ENCODE measurements at places on chromosomes 3 and 15.

- no peak for DNase-seq
Measured at GRCh38 chr15:40290918-40291574, 8.2 kb upstream of the ANKRD63 start.

- DNase-seq = no peak
Measured at GRCh38 chr3:66073464-66074141, 34.9 kb upstream of the MAGI1 start.

DNA sequence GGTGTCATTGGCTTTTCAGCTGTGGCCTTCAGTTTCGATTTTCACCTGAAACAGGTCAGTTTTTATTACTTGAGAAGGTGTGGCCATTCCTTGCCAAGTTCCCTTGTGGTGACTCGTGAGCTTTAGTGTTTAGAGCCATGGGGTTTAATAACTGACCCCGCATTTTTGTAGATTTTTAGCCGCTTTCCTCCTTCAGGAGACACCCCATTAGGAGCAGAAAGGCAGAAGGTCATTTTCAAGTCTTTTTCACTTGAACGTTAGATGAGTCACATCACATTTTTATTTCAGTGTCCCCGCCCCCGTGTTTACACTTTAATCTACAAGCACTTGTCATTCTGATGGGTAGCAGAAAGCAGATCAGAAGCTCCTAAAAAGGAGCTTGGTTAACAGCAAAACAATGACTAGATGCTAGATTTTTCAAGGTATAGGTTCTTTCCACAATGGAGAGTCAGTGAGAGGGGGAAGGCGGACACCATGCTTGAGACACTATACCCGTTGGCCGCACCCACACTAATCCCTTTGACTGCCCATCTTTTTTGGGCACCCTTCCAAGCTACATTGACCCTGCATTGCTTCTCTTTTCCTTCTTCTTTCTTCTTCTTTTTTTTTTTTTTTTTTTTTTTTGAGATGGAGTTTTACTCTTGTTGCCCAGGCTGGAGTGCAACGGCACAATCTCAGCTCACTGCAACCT is 132.7 kb downstream of the GHSR start:
- DNase-seq = no peak

DNA sequence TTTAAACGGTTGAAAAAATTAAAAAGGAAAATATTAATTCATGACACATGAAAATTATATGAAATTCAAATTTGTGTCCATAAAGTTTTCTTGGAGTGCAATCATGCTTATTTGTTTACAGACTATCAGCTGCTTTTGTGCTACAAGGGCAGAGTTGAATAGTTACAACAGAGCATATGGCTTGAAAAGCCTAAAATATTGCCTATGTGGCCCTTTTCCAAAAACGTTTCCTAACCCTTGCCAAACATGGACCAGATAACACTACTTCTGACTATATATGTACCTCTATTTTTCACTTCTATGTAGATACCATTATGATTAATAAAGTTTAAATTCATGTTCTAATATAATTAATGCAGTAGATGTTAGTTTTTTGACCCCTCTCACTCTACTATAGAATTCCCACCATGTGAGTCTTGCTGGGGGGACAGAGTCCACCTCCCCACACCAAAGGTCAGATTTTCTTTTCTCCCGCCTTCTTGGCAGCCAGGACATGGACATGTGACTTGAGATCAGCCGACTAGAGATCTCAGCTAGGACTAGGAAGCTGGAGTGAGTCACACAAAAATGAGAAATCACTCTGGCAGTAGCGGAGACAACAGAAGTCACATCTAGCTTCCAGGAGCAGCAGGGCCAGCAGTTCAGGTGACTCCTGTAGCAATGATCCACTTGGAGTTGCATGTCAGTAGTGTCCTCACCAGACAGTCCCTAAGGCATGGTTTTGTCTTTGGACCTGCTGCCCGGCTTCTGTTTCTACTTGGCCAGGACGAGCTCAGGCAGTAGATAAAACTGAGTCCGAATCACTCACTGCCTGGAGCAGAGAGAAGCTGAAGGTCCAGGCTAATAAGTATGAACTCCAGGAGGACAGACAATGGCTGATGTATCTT is 22.4 kb downstream of the CIAO2A start:
- peak; percentile 50 for DNase-seq

DNA sequence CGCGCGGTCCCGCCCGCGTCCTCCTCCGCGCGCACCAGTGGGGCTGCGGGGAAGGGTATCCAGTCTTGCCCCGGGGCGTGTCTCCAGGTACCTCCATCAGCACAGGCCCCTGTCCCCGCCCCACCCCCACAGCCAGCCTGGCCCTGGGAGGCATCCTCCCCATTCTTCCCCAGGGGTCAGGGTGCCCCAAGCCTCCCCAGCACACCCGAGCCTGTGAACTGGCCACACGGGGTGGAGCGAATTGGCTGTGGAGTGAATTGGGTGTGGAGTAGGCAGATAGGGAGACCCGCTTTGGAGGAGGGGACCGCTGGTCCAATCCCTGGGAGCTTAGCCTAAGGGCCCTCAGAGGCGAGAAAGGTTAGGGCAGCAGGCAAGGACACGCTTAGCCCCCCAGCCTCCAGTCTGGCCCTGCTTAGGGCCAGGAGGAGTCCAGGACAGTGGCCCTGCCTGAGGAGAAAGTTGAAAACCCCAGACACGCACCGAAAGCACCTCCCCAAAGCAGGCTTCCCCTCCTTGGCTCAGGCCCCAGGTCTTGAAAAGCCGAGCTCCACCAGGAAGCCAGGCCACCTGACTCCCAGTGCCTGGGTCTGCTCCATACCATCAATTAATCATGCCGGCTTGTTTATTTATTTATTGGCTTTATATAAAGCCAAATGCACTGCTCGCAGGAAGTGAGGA is 107.7 kb upstream of the SLC6A11 start:
- no peak for DNase-seq

- no peak for DNase-seq
Measured at GRCh38 chr3:148737104-148737530, 39.4 kb downstream of the AGTR1 start.

GRCh38 chr15:62417439-62417838 is 252.4 kb upstream of the C2CD4B start:
- no peak for DNase-seq

GRCh38 chr3:24830230-24831152 is 335.8 kb upstream of the THRB start:
- DNase-seq = no peak

DNA sequence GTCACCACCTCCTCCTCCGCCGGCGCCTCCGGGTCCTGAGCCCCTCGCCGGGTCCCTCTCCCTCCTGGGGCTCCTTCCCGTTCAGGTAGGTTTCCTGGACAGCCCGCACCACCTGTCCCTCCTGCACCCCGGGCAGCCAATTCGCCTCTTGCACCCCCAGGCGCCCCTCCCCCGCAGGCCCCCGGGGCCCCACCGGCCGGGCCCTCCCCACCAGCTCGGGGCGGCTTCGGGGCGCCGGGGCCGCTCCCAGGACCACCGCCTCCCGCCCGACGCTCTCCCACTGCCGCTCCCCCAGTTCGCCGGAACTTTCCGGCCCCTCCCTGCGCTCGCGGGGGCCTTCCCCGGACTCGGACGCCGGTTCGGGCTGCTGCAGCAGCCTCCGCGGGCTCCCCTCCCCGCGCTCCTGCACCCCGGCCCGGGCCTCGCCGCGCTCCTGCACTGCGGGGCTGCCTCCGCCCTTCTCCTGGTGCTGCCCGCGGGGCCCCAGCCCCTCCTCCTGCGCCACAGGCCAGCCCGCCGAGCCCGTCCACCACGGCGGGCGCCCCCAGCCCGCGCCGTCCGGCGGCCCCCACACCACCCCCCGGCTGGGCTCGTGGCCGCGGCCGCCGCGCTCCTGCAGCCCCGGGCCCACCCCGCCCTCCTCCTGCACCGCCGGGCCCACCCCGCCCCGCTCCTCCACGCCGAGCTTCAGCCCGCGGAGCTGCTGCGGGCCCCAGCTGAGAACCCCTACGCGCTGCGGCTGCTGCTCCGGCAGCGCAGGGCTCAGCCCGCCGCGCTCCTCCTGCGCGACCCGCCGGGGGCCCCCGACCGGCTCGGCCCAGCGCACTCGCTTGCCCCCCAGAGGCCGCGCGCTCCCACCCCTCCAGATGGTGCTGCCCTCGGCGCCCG is 587 bp upstream of the TNK2 start:
- DNase-seq = no peak

DNA sequence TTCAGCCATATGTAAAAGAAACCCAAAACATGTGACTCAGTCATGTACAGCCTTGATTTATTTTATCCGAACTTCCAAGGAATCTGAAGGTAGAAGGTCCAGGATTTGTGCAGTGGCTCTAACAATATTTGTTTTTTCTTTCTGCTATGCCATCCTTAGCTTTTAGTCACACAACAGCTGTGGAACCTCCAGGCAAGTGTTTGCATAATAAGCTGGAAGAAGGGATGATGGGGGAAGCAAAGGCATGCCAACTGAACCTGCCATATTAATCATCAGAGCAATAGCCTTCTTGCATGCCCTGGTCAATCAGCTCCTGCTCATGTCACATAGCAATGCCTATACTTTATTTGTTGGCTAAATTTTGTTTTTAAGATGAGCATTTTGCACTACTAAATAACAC is 444.7 kb upstream of the ARPP21 start:
- DNase-seq = no peak

GRCh38 chr15:40754574-40754882 is 526 bp downstream of the RMDN3 start:
- DNase-seq = no peak

DNA sequence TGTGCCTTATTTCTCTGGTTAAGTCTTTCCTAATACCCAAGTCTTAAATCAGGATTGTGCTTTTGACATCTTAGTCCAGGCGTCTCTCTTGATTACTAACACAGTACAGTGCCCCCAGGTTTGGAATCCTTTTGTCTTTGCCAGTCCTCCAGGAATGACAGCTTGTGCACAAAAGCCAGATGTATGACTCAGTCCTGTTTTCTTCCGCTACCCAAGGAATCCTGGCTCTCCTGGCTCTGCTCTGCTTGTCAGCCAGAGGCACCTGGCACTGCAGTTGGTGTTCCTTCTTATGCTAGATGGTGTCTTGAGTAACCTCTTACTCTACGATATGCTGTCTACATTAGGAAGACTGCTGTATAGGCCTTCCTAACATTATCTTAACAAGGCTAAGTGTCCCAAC is 728.2 kb upstream of the NECTIN3 start:
- no peak for DNase-seq

GRCh38 chr3:108180194-108180593 is 42.0 kb downstream of the IFT57 start:
- no peak for DNase-seq

DNA sequence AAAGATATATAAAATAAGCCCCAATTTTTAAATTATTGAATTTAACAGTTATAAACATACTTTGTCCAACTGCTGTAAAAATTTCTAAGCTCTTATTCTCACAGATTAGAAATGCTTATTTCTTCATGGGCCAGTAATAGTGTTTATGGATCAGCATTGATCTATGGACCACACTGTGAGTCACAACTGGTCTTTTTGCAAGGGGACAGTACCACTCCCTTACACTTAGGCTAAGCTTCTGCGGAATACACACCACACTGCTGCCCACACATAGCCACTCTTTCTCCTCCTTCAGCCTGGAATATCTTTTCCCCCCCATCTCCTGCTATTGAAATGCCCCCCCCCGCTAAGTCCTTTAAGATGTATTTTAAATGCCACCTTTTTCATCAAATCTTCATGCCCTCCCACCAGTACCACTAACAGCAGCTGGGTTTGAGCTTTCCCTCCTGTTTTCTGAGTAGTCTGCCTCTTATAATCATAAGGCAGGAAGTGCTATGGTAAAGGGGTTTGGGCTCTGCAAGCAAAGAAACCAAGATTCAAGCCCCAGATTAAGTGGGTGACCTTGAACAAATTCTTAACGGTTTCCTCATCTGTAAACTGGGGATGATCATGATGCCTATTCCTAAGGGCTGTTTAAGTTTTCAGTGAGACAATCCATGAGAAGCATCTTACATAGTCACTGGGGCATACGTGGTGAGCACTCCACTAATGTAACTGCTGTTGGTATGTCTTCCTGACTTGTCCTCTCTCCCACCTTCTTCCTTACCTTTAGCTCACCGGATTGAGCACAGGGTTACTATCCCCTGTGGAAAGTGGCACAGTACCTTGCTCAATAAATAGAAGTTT is 69.2 kb downstream of the DCUN1D1 start:
- no peak for DNase-seq

- DNase-seq = no peak
Measured at GRCh38 chr3:196757876-196758739, 18.5 kb downstream of the PAK2 start.

GRCh38 chr15:31262143-31262530 is 64.5 kb upstream of the KLF13 start:
- DNase-seq = no peak

- no peak for DNase-seq
Measured at GRCh38 chr15:83850501-83851245, 196.8 kb downstream of the ADAMTSL3 start.

DNA sequence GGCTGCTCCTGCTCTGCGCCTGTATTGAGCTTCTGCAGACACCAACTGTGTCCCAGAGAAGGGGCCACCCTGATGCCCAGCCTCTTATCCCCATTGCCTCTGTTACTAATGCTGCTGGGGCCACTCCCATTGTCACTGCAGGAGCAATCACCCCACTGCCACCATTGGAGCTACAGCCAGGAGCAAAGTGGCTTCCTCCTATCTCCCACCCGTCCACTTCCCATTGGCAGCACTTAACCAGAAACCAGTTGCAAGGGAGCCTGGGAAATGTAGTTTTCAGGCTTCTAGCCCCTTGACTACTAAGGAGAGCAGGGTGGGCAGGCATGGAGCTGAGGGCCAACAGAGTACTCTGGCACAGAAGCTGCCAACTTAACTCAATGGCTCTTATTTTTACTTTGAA is 55.9 kb upstream of the KLF13 start:
- DNase-seq = peak; percentile 19

DNA sequence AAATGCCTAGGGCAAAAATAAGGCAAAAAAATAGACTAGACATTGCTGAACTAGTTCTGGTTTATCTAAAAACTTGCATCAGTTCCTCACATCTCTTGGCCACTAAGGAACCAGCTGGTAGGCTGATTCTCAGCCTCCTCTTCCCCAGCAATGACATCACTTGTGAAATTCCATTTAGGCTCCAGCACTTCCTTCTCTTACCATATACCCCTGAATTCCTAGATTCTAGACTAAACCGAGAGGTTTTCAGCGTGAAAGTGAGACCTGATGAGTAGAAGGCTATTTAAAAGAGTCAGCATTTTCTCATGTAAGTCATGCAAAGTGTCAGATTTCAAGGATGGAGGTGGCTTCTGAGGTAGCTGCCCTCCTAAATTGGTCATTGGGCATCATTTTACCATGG is 247.1 kb upstream of the CDIN1 start:
- DNase-seq = no peak

- DNase-seq = no peak
Measured at GRCh38 chr3:123285066-123285465, 83.3 kb downstream of the SEC22A start.

DNA sequence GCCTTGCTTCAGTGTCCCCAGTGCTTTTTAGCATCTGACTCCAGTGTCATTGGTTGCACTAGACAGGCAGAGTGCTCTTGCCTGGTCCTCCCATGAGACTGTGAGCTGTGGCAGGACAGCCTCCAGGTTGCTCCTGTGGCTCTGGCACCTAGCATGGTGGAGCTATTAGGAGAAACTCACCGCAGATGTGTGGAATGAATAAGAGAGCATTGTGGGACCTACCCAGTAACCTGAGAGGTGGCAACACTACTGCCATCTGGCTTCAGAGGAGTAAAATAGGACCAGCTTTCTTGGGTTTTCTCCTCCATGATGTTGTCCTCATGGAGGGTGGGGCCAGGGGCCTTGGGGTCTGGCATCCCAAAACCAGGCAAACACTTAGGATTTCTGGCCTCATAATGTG is 183.6 kb downstream of the EPHB1 start:
- no peak for DNase-seq

Measured in omental fat pad (tissue), 4 donors.